Stimulated activated CD8-positive, alpha-beta memory T cell treated with anti-CD3 and anti-CD28 coated beads, Interleukin-12 subunit alpha, Interleukin-12 subunit beta, amount 100 ng/mL, for 1 hour (primary cell): ENCODE measurements at places on chromosomes 11 and 22.

- DNase-seq, result no peak
These were observed 27.9 kb upstream of the RASL10A start for GRCh38 chr22:29343313-29343805.

DNA sequence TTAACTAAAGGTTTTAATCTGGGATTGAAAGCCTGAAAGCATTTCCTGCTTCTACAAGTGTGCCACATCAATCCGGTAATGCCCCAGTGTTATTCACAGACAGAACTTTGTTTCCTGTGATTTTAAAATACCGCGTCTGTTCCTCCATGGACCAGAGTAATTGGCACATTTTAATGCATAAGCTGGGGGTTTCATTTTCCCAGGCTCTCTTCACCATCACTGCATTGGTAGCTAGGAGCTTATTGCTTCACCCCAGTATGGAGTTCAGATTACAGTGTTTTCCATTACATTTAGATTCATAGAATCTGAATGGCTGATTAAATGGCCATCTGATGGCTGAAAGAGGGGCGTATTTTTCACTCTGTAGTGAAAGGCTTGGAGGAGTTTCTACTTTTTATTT, 25.7 kb upstream of the CRTAM start:
- DNase-seq, result no peak

- no peak for DNase-seq
These were observed 34.5 kb downstream of the CELF1 start for GRCh38 chr11:47518212-47518964.

- DNase-seq, result no peak
These were observed 13.9 kb downstream of the DAGLA start for GRCh38 chr11:61693922-61694601.

DNA sequence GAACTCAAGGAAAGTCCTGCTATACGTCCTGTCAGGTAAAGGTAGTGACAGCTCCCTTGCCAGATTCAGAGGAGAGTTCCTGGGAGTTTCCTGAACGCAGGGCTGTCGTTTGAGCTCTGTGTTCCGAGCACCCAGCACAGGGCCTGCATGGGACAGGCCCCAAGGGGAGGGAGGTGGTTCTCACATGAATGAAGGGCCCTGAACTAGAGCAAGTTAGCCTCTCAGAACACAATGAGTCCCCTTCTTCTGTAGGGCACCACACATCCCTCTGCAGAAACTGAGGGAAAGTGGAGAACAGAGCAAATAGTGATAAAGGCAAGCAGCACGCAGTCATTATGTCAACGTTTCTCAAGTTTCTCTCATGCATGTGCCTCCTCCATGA, 35.3 kb downstream of the NEU3 start:
- no peak for DNase-seq

DNA sequence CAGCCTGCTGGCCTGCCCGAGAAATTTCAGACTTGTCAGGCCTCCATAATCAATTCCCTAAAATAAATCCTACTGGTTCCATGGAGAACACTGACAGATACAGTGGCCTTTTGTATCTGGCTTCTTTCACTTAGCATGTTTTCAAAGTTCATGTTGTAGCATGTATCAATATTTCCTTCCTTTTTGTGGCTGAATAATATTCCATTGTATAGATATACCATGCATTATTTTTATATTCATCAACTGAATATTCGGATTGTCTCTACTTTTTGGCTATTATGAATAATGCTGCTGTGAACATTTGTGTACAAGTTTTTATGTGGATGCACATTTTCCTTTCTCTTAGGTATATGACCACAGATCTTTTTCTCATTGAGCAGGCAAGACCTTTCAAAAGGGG, 10.4 kb downstream of the SPTY2D1 start:
- DNase-seq, result no peak
